NCI-H524 (cell line): ENCODE measurements at places on chromosomes 7 and 10.

GRCh38 chr7:17524746-17525145, 226.3 kb downstream of the AHR start:
- DNase-seq: no peak

DNA sequence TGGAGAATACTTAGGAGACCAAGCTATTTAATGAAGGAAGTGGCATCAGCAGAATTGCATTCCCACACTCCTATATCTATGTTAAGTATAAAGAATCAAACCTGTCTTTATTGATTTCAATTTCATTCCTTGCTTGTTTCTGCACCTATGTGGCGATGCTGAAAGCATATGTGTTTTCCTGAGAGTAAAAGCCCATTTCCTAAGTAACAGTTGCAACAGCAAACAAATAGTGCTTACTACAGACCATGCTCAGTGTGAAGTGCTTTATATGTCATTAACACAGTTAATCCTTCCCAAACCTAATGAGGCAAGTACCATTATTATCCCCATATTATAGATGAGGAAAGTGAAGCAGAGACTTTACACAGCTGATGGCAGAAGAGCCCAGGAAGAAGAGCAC, 552.1 kb downstream of the PARD3 start:
- DNase-seq: no peak

GRCh38 chr10:101284101-101284743, 55.0 kb upstream of the LBX1 start:
- peak; percentile 14 for DNase-seq

GRCh38 chr7:52540041-52540440, 495.4 kb upstream of the POM121L12 start:
- no peak for DNase-seq

DNA sequence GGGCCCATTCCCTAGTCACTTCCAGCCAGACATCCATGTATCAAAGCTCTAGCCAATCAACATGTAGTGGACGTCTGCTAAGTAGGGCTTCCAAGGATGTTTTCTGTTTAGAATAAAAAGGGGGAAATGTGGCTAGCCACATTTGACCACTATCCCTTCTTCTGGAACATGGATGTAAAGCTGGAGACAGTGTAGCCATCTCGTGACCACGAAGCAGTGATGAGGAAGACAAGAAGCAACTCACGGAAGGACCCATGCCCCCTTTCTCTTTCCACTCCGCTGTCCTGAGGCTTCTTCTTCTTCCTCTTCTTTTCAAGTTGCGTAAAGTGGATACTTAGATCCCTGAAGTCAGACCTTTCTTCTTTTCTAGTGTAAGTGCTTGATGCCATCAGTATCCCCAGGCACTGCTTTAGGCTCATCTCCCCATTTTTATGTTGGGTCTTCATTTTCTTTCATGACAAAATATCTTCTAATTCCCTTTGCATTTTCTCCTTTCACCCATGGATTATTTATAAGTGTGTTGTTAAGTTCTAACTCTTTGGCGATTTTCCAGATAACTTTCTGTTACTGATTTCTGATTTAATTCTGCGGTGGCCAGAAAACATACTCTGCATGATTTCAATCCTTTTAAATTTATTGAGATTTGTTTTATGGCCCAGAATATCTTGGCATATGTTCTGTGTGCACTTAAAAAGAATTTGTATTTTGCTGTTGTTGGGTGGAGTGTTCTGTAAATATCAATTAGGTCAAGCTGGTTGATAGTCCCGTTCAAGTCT, 594.5 kb downstream of the SDK1 start:
- DNase-seq: no peak

DNA sequence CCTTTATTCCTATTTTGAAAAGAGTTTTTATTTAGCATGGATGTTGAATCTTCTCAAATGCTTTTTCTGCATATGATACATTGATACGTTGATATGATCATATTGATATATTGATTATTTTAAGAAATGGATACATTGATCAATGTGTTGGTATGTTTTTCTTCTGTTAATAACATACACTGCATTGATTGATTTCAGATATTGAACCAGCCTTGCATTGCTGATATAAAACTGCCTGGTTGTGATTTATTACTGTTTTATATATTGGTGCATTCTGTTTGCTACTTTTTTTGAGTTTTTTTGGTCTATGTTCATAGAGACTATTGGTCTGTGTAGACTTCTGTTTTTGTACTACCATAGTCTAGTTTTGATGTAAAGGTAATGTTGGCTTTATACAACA, 26.8 kb upstream of the RABGEF1 start:
- no peak for DNase-seq

DNA sequence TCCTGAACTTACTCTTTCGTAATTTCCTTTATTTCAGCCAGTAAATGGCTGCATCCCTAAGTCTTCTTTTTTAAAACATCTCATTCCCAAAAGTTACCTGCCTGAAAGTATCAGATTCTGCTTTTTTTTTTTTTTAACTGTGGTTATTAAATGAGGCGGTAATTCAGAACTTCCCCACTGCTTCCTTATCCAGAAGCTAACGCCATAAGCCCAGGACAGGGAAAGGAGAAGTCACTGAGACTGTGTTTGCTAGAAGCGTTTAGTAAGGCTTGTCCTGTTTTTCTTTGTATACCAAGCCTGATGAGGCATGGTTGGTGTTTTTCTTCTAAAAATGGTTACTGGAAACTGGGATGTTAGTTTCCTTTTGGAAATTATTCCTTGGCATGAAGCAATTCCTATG, 197.8 kb downstream of the CELF2 start:
- DNase-seq: no peak

- no peak for DNase-seq
Measured at GRCh38 chr7:84232646-84233045, 38.1 kb upstream of the SEMA3A start.

- no peak for DNase-seq
Measured at GRCh38 chr7:46257761-46258448, 336.8 kb upstream of the IGFBP3 start.

GRCh38 chr7:142833174-142834048, 21.5 kb upstream of the EPHB6 start:
- no peak for DNase-seq

DNA sequence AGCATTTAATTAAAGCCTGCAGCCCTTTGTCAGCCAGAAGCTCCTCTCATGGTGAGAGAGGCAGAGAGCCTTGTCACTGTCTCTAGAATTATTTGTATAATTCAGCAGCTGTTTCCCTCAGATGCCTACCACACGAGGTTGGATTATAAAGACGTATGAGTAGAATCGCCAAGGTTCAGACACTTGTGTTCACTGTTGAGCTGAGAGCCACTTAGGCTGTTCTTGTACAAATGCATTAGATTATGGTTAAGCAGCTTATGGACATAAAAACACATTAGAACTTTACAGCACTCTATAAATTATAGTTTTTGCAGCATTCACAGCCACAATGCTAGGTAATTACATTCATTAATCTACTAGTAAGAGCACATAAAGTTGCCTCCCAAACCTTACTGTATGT, 282.6 kb downstream of the AUTS2 start:
- peak; percentile 90 for DNase-seq

GRCh38 chr7:17229228-17229627, 69.2 kb upstream of the AHR start:
- DNase-seq: no peak

GRCh38 chr7:72405418-72405817, 6.7 kb downstream of the CALN1 start:
- DNase-seq: no peak

DNA sequence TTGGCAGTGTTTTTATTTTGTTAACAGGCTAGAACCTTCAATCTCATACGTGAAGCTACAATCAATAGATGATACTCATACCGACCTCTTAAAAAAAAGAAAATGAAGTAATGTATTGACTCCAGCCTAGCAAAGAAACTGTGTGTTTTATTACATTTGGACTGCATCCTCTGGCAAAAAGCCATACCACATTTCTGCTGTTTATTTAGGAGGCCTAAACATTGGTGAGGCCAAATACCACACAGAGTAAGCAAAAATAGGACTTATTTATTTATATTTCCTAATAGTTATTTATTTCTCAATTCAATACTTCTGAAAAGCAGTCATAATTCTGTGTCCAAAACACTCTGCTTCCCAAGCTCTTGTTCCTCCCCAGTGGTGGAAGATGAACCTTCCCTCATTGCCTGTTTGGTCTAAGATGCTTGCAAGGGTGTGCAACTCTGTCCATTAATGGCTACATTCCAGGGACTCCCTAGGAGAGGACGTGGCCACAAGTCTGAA, 398.8 kb upstream of the KLF6 start:
- DNase-seq: no peak

- no peak for DNase-seq
Measured at GRCh38 chr7:122137251-122138077, 6.6 kb downstream of the AASS start.

- DNase-seq: no peak
Measured at GRCh38 chr7:116423499-116423898, 76.0 kb upstream of the CAV2 start.

DNA sequence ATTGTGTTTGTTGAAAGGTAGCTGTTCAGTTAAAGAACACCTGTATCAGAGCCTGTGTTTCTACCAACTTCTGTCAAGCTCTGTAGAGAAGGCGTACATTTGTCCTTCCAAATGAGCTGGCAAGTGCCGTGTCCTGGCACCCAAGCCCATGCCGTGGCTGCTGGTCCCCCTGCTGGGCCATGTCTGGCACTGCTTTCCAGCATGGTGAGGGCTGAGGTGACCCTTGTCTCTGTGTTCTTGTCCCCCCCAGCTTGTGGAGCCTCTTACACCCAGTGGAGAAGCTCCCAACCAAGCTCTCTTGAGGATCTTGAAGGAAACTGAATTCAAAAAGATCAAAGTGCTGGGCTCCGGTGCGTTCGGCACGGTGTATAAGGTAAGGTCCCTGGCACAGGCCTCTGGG, 154.9 kb downstream of the EGFR start:
- DNase-seq: no peak

GRCh38 chr7:28217143-28217542, 36.5 kb upstream of the JAZF1 start:
- peak; percentile 32 for DNase-seq

DNA sequence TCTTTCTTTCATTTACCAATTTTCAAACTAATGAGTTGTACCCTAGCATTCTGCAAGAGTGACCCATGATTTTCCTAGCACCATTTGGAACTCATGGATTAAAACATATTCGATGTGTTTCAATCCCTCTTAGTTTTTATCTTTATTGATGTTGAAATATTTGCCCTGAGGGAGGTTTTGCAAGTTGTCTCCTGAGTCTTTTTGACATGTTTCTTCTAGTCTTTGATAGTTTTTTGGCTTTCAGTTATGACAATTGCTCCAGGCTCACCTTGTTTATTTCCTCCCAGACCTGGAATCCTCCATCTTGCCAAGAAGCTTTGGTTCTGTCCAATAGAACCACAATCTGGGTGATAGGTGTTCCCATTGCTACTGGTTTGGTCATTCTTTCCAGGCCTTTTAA, 327.8 kb downstream of the WDR11 start:
- DNase-seq: no peak

DNA sequence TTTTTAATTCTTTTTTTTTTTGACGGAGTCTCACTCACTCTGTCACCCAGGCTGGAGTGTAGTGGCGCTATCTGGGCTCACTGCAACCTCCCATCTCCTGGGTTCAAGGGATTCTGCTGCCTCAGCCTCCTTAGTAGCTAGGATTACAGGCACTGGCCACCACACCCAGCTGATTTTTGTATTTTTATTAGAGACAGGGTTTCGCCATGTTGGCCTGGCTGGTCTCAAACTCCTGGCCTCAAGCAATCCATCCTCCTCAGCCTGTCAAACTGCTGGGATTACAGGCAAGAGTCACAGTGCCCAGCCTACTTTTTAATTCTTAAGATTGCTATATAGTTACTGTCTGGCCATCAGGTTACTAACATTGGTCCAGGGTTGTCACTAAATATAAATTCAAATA, 59.6 kb downstream of the ZNF277 start:
- no peak for DNase-seq

DNA sequence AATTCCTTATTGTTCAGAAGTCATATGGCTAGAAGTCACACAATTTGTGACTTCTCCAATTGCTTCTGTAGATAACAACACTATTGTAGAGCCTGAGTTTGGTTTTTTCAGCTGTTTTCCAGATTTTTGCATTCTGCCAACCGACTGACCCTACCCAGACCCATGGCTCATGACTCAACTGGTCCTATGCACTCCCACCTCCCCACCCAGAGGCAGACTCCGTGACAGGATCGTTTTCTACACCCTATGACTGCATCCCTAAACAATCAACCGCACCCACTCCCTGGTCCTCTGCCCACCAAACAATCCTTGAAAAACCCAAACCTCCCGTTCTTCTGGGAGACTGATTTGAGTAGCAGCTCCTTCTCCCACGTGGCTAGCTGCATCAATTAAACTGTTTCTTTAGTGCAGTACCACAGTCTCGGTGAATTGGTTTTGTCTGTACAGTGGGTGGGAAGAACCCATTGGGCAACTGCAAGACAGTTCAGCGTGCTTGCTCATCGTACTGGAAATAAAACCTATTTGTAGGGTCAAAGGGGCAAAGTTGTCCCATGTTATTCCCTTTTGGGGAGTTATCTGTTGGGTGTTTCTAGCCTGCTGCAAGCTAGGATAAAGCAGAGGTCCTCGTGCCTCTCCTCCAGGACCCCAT, 150.3 kb upstream of the FAM20C start:
- DNase-seq: no peak

DNA sequence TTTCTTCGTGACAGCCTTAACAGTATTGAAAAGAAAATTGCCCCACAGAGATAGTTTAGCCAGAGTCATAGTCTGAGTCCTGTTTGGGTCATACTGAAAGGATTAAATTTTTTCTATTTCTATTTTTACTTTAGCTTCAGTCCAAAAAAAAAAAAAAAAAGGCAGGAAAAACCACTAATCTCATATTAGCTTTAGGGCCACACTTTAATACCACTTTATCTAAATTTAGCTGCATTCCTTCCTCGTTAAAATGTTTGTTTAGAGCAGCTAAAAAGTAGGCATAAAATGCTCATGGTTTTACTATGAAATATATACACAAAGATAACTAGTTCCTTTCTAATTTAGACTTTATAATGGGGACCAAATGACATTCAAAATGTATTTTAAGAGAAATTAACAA, 216.5 kb upstream of the TMEM196 start:
- no peak for DNase-seq

DNA sequence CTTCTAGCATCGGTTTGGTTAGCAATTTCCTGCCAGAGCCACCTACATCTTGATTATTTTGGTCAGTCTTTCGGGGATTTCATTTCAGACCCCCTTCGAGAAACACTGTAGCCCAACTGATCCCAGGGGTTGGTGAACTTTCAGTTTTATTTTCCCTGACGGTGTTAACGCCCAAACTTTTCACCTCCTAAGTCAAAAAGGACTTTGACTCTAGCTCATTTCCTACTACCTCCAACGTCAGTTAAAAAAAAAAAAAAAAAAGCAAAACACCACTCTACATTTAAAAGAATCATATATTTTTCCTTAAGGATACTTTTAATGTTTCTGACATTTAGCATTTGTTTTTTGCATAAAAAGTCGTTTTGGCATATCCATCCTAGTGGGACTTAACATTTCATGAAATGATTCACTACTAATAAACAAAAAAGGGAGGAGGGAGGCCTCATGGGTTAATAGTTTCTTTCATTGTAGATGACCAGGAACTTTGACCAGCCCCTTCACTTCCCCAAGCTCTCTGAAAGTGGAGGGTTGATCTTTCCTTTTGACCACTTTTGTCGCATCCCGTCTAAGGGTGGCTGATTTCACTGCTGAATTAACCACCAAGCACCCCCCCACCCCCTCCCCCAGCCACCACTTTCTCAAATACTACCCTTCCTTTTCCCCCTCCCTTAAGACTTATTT, 764 bp upstream of the TCF7L2 start:
- DNase-seq: no peak
